ENCODE measurements at places on chromosomes 2 and 18.

DNA sequence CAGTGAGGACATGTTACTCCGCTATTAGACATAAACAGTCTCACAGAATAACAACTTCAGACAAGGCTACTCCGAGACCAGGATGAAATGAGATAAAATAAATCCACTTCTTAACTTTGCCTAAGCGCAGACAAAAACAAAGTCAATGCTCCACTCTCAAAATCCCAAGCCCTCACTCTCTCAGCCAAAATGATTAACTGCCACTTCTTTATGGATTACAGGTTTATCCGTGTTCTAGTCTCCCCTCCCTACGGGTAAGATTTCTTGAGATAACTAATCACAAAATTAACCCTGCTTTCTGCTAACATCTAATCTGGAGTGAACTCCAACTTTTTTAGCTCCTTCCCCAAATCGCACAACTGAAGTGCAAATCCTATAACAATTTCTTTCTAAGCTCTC, 1.1 kb upstream of the CRYGC start:
- DNase-seq: no peak

DNA sequence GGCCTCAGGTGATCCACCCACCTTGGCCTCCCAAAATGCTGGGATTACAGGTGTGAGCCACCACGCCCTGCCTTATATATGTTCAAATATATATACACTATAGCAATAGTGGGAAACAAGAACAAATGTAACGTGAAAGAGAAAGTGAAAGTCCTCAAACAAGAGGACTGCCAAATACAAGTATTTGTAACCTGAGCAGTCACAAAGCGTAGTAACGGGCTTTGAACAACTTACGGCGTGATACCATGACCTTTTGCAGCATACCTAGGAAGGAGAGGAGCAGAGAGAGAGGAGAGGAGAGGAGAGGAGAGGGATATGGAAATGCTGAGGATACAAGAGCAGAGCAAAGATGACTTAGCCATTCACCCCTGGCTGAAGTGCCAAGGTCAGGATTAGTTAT, 113.8 kb upstream of the RGPD4 start:
- DNase-seq: no peak

GRCh38 chr2:72935611-72935957, 18.3 kb downstream of the EMX1 start:
- no peak for DNase-seq

GRCh38 chr2:99066075-99066958, 75.2 kb upstream of the C2orf15 start:
- no peak for DNase-seq

GRCh38 chr2:51304311-51304710, 272.4 kb upstream of the NRXN1 start:
- DNase-seq: no peak

- DNase-seq: no peak
These were observed 42.4 kb downstream of the HK2 start for GRCh38 chr2:74876081-74876886.
